ENCODE measurements at places on chromosomes 6 and 20. TPM values are rescaled to one million over a fixed set of nuclear protein-coding genes. Genes with fewer than 3 reads are reported as not detected.

SYNGAP1 gene
- 77.6 TPM for total RNA-seq

GRCh38 chr6:158564243-158565121 is 4.6 kb downstream of the TMEM181 start:
- no peak for DNase-seq

- DNase-seq, result no peak
These were observed 174.1 kb downstream of the COL21A1 start for GRCh38 chr6:56073315-56073714.

GRCh38 chr20:52289956-52290565 is 98.5 kb upstream of the ZFP64 start:
- no peak for DNase-seq

PRDM1 gene
- total RNA-seq, result not detected

TP53TG5 gene
- total RNA-seq, result 0.69 TPM

GRCh38 chr6:154481521-154482013 is 28.9 kb downstream of the CNKSR3 start:
- DNase-seq, result no peak

Measured in A673 (cell line).